ENCODE measurements at places on chromosomes 1 and 21. TPM values are rescaled to one million over a fixed set of nuclear protein-coding genes. Genes with fewer than 3 reads are reported as not detected.

GRCh38 chr1:21666576-21667320 is 2.4 kb downstream of the RAP1GAP start:
- DNase-seq = no peak

DNA sequence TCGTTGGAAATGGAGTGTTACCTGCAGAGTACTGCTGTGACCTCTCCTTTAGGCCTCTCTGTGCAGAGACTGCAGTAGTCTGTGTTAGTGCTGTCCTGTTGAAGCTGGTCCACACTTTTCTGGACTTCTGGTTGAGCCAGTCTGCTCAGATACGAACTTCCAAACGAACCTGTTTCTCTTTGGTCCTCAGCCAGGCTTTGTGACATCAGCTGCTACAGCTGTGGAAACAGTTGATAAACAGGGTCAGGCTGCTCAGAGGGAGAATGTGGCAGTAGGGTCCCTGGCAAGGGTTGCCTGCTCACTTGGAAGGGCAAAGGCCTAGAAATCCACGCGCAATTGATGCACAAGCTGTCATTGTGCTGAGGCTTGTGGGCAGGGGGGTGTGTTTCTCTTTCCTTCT is 98.8 kb downstream of the NOS1AP start:
- no peak for DNase-seq

DNA sequence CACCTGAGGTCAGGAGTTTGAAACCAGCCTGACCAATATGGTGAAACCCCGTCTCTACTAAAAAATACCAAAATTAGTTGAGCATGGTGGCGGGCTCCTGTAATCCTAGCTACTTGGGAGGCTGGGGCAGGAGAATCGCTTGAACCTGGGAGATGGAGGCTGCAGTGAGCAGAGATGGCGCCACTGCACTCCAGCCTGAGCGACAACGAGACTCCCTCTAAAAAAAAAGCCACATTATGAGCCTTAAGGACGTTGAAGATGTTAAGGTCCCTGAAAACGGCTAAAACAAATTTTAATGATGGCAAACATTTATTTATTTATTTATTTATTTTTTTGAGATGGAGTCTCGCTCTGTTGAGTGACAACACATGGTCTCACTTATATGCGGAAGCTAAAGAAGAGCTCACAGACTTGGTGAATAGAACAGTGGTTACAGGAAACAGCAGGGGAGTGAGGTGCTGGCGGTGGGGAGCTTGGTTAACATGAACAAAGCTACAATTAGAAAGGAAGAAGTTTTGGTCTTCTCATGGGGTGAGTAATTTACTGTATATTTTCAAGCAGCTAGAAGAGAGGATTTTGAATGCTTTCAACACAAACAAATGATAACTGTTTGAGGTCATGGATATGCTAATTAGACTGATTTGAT is 47.1 kb downstream of the TCP10L start:
- DNase-seq = no peak

GRCh38 chr1:176949033-176949662 is 215.4 kb downstream of the ASTN1 start:
- peak; percentile 36 for DNase-seq

LRRC38 gene
- 0.37 TPM for polyA plus RNA-seq

- DNase-seq = no peak
Measured at GRCh38 chr1:73674945-73675561, 522.9 kb downstream of the LRRIQ3 start.

GRCh38 chr1:39497585-39497984 is 6.1 kb downstream of the BMP8A start:
- DNase-seq = no peak

TMED5 gene
- 89.2 TPM for polyA plus RNA-seq

SYTL1 gene
- 10.2 TPM for polyA plus RNA-seq

TNFRSF18 gene
- polyA plus RNA-seq = 0.20 TPM

LENEP gene
- polyA plus RNA-seq = 0.42 TPM

- DNase-seq = no peak
Measured at GRCh38 chr1:225777058-225777582, 506 bp upstream of the SRP9 start.

GRCh38 chr1:162023547-162024501 is at the start of gene OLFML2B:
Gene OLFML2B (minus strand): TSS chr1:162023869. CDS start chr1:162023430, 439 bp downstream.
- no peak for DNase-seq

- no peak for DNase-seq
Measured at GRCh38 chr21:34817821-34818661, 149.2 kb downstream of the CLIC6 start.

IGSF9 gene
- 18.1 TPM for polyA plus RNA-seq

CEPT1 gene
- polyA plus RNA-seq = 57.9 TPM

AIM2 gene
- polyA plus RNA-seq = 0.32 TPM

DNA sequence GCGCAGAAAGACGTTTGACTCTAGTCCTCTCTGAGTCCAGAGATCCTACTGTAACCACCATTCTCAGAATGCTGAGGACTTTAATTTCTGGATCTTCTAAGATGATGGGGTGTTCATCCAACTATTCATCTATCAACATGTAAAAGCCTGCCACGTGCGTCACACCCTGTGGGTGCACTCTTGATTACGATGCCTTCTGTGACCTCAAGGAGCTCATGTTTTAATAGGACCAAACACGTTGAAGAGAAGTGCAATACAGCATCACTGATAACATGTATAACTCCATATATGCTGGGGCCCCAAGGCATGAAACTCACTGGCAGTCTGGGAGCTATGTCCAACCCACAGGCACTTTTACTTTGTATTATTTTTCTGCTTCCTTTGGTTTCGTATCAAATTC is 19.0 kb downstream of the KIAA0040 start:
- DNase-seq = no peak

- no peak for DNase-seq
Measured at GRCh38 chr1:200445213-200445612, 35.4 kb upstream of the ZNF281 start.

DNA sequence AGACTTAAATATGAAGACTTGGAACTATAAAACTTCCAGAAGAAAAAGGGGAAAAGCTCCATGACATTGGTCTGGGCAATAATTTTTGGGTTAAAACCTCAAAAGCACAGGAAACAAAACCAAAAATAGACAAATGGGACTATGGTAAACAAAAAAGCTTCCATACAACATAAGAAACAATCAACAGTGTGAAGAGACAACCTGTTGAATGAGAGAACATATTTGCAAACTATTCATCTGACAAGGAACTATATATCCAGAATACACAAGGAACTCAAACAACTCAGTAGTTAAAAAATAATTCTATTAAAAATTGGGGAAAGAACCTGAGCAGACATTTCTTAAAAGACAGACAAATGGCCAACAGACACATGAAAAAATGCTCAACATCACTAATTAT is 192.7 kb upstream of the ZNHIT6 start:
- DNase-seq = no peak

- DNase-seq = no peak
Measured at GRCh38 chr1:174273190-174273589, 113.9 kb downstream of the RABGAP1L start.

- DNase-seq = no peak
Measured at GRCh38 chr1:73218995-73219546, 936.7 kb upstream of the NEGR1 start.

AMY1C gene
- not detected for polyA plus RNA-seq

GRCh38 chr1:223531742-223532341 is 133.7 kb downstream of the CAPN8 start:
- peak; percentile 27 for DNase-seq
